ENCODE measurements at places on chromosomes 5 and 9. TPM values are rescaled to one million over a fixed set of nuclear protein-coding genes. Genes with fewer than 3 reads are reported as not detected.

DNA sequence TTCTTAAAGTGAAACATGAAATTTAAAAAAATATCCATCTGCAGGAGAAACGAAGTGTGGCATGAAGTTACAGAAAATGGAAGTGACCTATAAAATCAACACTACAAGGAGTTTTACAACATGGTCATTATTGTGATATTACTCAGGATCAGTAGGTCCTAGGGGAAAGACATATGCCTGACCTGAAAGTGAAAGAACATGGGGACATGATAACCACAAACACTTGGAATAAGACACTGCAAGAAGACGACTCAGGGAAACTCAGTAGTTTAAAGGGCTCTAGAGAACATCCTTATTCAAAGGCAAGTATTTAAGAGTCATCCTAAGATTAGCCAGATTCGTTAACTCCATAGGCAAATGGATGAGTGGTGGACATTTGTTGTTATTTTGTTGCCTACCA is 19.9 kb upstream of the LPAR1 start:
- no peak for DNase-seq

DNA sequence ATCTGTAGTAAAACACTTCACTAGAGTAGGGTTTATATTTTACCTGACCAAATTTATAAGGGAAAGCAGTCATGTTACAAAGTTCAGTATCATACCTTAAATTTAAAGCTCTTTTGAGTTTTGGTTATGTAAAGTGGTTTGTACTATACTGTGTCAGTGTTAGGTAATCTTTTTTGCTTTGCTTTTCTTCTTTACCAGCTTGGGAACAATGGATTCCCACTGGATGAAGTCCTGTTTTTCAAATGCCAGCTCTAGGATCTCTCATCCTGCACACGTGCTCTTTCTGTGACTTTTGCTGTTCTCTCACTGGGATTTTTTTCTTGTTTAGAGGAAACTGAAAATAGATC is 15.9 kb downstream of the CYSTM1 start:
- no peak for DNase-seq

DNA sequence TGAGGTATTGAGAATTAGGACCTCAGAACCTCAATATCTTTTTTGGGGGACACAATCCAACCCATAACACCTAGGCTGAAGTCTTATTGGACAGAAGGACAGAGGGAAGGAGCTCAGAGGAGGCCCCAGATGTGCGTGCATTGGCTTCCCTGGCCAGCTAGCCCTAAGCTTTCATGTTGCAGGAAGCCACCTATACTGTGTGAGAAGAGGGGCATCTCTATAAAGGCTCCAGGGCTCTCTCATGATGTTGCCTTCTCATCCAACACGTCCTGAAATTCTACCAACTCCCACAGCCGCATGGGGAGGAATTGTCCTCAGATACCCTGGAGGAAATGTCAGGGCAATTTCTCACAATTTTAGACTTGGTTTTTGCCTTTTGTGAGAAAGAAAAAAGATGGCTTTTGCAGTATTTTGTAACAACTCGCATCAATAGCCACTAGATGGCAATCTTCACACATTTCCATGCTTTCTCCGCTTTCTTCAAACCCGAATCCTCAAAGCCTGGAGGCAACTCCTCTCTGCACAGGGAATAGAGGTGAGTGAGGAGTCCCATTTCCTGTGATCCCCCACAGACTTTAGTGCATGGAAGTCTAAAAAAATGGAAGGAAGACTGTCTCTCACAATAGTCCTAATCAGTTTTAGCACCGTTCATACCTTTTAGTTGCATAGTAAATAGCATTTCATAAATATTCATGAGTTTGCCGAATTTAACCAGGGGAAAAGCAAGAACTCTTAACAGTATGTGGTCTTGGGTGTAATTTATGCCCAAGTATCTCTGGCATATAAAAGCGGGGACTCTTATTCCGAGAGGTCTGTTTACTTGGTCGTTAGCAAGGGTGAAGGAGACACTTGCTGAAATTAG is 7.4 kb upstream of the PPP3R2 start:
- peak; percentile 60 for DNase-seq

GRCh38 chr9:21028466-21028865 is 3.0 kb downstream of the HACD4 start:
- no peak for DNase-seq

DNA sequence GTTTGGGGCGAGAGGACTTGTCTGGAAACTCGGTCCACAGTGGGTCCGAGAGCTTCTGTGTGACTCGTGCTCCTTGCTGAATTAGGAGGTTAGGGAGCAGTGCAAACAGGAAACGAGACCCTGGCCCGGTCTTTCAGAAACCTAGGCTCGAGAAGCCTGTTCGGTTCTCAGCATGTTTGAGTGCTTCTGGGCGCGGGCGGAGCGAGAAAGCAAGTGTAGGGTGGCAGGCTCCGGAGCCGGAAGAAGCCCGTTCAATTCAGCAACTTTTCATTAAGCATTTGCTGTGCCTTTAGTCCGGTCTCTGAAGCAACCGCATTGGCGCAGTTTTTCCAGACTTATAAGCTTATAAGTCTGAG is 547 bp downstream of the CLTA start:
- no peak for DNase-seq

DNA sequence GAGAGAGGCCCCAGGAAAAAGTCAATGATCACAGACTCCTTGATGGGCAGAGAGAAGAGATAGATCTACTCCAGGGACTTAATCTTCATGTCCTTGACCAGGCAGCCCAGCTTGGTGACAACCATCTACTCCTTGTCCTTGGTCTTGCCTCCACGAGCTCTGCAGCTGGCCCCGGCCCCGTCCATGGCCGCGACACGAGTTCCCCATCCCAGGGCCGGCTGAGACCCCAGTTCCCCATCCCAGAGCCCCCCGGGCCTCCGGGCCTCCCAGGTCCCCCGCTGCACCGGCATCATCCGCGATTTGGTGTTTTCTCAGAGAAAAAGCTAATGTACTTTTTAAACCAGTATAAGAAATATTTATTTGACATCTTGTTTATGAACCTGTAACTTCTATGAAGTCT is 2.5 kb upstream of the PGGT1B start:
- no peak for DNase-seq

DNA sequence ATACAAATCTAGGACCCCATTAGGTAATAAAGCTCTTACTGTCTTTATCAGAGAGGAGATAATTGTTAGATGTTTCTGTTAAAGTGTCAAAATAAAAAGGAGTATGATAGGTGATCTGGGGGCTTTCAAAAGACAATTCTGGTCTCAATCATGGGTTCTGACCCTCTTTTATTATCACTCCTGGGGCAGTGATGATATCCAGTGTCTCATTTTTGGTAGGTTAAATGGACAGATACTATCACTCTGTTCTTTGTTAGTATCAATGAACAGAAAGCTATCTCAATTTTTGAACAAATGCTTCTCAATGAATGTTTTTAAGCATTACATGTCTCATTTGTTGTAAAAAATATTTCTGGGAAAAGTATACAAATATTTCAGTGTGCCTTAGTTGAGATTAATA is 405.9 kb downstream of the MLLT3 start:
- DNase-seq = no peak

- DNase-seq = no peak
Measured at GRCh38 chr5:15577831-15578230, 77.9 kb downstream of the FBXL7 start.

GRCh38 chr5:42514754-42515153 is 91.5 kb downstream of the GHR start:
- no peak for DNase-seq

The PTGR1 gene
- not detected for polyA plus RNA-seq

The AHRR gene
- polyA plus RNA-seq = 1.8 TPM

The RPS14 gene
- polyA plus RNA-seq = 5,321 TPM

The SPINK4 gene
- polyA plus RNA-seq = 5.1 TPM
